ENCODE measurements at places on chromosomes 12 and 14. TPM values are rescaled to one million over a fixed set of nuclear protein-coding genes. Genes with fewer than 3 reads are reported as not detected.

- DNase-seq = no peak
Observed at GRCh38 chr14:93017898-93018297, 94.9 kb downstream of the CHGA start.

DNA sequence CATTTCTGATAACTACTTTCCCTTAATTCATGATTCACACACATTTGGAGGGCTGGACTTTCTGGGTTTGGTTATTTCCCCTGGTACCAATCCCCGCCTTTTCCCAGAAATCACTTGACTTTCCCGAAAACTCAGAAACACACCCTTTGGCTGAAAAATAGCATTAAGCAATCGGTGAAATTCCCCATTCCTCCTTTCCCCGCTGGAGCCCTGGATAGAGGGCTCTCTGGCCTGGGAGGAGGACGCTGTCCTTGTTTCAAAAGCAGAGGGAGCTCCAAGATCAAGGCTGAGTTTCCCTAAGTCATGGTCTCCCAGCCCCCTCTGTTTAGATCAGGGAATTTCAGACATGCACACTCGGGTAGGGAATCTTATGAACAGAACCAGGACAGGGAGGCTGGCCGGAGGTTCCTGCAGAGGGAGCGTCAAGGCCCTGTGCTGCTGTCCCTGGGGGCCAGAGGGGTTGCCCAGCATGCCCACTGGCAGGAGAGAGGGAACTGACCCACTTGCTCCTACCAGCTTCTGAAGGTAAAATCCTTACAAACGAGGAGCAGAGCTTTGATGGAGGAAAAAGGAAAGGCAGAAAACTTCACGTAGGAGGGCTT lies at the start of gene C1S:
Gene C1S, plus strand, starts transcription at position 366 of the 602 bp plus-strand sequence. CDS start 1,195 bp downstream, outside the sequence.
- DNase-seq = peak; percentile 71

GRCh38 chr14:95048771-95049312 lies 108.5 kb downstream of the DICER1 start:
- no peak for DNase-seq

DNA sequence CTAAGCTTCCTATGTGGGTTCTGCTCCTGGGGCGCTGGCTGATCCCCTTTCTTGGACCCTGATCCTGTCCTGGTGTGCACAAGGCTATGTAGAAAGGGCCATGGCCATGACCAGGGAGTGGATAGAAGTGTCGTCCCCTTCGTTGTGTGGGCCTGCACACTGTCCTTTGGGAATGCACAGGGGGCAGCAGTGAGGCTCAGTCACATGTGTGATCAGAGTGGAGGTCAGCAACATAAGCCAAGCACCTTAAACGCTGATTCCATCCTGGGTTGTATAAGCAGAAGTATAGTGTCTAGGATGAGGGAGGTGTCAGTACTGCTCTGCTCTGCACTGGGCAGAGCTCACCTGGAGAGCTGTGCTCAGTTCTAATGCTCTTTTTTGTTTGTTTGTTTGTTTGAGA lies 48.4 kb downstream of the ESRRB start:
- DNase-seq = no peak

Gene MLEC
- polyA plus RNA-seq = 185 TPM

Gene AMN
- polyA plus RNA-seq = 17.7 TPM

Gene KRT83
- polyA plus RNA-seq = not detected

Gene C1QL4
- polyA plus RNA-seq = 0.94 TPM

Gene KCNA5
- 1.8 TPM for polyA plus RNA-seq

Gene TESPA1
- 1.0 TPM for polyA plus RNA-seq

Gene CLEC4E
- polyA plus RNA-seq = 2.1 TPM
